ENCODE measurements at places on chromosomes 12 and 14.

GRCh38 chr14:103329401-103330347 lies 4.4 kb upstream of the EIF5 start:
- DNase-seq, result no peak

- DNase-seq, result no peak
Observed at GRCh38 chr12:51840966-51841365, 7.6 kb downstream of the FIGNL2 start.

DNA sequence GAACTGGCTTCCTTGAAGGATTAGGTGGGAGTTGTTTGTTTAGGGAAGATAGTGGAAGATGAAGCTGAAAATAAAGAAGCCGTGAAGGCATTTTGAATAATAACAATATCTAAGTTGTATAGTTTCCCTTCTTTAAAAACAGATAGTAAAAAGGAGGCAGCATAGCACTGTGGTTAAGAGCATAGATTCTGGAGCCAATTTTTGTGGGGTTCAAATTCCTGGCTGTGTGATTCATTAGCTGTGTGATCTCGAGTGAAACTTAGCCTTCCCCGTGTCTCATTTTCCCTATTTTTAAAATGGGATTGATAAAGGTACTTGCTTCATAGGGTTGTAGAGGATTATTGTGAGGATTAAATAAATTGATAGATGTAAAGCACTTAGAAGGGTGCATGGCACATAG lies 104.5 kb downstream of the MYRFL start:
- DNase-seq, result no peak

DNA sequence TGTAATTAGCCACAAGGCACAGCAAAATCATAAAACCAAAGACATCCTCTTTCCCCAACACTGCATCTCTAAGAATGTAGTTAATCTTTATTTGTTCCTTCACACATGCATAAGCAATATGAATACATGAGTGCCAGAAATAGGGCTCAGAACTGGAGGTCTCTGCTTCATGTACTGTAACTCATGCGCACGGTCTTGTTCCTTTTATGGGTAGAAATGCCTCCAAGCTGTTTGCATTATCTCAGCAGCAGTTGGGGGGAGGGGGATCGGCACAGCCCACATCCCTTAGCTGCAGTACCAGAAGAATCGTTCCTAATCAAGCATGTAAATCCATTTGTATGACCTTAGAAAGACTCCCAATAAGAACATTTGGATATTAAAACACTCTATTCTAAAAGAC lies 20.0 kb downstream of the RHOJ start:
- no peak for DNase-seq

- no peak for DNase-seq
Observed at GRCh38 chr12:65196762-65197567, 27.6 kb downstream of the LEMD3 start.

DNA sequence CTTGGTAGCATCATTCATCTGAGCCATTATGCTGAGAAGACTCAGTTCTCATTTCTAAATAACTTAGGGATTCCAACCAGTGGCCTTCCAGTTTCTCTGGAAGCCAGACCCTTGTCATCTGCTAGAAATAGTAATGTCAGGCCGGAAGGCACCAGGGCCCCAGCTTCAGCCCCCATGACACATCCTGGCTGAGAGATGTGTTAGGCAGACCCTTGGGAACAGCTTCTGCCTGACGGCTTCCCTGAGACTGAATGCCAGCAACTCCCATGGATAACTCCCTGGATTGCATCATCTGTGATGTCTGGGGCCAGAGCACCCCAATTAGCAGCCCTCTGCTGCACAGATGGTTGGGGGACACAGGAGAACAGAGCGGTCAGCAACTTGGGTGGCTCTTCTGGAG lies 583.5 kb upstream of the TBX3 start:
- DNase-seq, result no peak

GRCh38 chr14:34211732-34212131 lies 250.3 kb downstream of the SPTSSA start:
- DNase-seq, result no peak

DNA sequence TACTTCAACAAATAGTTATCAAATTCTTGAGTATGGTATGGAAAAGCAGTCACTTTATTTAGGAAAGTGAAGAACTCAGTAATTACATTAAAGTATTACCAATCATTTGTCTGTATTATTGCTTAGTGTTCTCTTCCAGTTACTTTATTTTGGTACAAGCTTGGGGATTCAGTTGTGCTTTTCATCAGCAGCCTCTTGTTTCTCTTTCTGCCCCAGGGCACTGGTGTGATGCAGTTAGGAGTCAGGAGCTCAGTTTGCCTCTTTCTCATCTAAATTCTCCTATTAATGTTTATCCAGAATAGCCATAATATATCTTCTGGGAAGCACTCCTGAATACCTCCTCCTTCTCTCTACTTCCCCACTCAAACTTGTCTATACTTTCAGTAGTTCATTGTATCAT lies 25.7 kb downstream of the PMCH start:
- no peak for DNase-seq

- DNase-seq, result no peak
Observed at GRCh38 chr12:117109943-117110635, 10.9 kb upstream of the TESC start.

DNA sequence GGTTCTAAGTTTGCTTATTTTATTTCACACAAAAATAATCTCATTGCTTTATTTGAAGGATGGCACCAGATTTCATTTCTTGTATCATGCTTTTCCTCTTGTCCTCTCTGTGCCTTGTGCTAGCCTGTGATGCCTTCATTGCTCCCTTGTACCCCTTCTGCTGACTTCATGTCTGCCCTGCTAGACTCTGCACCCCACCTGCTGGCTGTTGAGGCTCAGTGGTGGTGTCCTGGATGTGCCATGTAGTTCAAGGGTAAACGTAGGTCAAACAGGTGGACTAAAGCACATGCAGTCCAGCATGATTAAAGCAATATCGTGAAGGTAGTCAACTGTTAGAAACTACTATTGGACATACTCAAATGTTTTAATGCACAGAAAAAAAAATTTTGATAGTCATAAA lies 21.6 kb downstream of the MRPS35 start:
- DNase-seq, result no peak

- no peak for DNase-seq
Observed at GRCh38 chr12:130571089-130571488, 145.0 kb downstream of the RIMBP2 start.

GRCh38 chr12:77120156-77121085 lies 55.1 kb upstream of the E2F7 start:
- no peak for DNase-seq

GRCh38 chr12:112685321-112685720 lies 106.2 kb upstream of the RPH3A start:
- no peak for DNase-seq

DNA sequence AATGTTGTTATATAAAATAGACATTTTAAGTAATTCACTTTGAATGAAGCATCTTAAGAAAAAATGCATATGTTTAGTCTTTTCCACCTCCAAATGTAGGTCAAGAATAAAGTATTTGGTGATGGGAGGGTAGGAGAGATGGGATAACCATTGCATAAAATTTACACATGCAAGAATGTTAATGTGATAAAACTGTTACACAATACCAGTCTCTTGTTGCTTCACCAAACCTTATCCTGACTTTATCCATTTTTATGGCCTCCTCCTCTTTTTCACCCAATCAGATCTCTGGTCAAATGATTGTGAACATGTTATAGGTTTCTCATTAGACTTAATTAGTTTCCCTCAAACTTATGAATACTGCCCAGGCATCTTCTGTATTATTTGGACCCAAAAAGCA lies 994.5 kb upstream of the FLRT2 start:
- no peak for DNase-seq

- no peak for DNase-seq
Observed at GRCh38 chr12:65300679-65301349, 22.3 kb downstream of the MSRB3 start.

DNA sequence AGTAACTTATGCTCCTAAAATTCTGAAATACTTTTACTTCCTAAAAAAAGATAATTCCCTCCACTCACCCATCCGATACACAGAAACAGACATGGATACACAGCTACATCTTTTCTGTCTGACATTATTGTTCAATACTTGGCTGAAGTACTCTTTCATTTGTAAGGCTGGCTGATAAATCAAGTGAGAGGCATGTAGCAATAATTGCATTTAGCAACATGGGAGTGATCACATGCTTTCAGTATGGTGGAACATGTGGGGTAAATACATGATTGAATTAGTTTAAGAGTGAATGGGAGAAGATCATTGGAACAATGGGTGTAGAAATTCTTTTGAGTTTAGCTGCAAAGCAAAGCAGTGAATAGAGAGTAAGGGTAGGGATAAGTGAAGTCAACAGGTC lies 25.6 kb downstream of the PTPRQ start:
- DNase-seq, result no peak

DNA sequence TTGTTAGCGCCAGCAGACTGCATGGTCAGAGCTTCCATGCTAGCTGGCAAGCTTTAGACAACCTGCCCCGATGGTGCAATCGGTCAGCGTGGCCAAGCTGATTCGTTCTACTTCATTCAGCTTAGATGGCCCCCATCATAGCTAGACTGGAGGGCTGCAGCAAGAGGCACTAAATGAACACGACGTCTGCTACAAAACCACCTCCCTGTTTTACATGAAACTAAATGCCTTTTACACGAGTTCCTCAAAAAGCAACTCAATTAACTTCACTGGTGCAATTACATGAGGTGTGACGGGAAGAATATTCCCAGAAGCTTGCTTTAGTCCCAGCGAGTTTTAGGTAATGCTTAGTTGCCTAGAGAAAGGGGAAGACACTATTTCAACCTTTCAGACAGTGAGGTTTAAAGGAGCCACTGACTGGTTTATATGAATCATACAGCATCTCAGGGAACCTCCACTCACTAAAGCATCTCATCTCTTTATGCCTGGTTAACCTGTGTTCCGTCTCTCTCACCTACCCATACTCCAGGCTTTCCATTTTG lies 8.4 kb downstream of the NIN start:
- DNase-seq, result no peak

GRCh38 chr14:86961106-86961716 lies 1031.8 kb downstream of the GALC start:
- DNase-seq, result no peak

- DNase-seq, result no peak
Observed at GRCh38 chr12:109645194-109645593, 68.4 kb upstream of the FAM222A start.

DNA sequence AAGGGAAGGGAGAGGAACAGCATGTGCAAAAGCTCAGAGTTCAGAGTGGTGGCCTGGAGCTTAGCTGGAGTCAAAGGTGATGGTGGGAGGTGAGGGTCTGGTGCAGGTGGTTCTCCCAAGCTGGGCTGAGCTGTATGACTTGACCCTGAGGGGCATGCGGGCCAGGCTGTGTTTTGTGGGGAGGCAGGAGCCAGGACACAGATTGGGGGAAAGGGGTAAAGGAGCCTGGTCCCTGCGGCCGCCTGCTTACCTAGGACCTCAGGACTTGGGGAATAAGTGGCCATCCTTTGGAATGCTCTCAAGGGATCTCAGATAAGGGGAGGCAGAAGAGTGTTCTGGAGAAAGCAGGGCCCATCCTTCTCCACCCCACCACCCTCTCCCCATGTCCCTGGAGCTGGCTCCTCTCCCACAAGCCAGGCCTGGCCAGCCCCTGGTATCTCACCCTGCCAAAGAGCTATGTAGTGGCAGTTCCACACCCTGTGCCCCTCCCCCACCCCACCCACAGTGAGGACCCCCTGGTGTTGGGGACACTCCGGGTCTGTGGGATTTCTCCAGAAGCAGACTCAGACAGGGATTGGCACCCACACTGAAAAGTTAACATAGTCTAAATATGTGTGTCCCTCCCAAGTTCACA lies 19.9 kb upstream of the CEP170B start:
- DNase-seq, result no peak

DNA sequence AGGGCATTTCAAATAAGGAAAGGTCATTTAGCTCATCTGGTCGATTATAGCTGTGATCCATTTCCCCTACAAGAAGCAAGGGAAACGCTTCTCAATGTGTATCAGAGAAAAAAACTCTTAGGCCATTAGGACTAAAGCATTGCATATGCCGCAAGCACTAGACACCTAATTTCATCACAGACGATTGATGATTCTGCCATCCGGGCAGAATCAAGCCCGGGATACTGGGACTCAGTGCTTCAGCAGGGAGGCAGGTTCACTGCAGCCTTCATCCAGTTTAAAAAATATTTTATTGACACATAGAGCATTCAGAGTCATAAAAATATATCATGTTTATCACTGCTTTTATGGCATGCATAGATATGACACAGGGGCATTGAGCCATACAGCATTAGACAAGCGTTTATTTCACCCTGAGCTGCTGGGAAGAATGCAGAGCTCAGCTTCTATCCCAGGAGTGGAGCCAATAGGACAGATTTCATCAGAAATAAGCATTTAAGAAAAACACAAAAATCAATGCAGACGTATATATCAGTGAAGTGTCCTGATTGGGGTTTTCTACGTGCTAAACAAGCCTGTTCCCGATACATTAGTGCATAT lies 806.9 kb downstream of the GALC start:
- no peak for DNase-seq

- no peak for DNase-seq
Observed at GRCh38 chr12:15575671-15576541, 213.3 kb downstream of the EPS8 start.

DNA sequence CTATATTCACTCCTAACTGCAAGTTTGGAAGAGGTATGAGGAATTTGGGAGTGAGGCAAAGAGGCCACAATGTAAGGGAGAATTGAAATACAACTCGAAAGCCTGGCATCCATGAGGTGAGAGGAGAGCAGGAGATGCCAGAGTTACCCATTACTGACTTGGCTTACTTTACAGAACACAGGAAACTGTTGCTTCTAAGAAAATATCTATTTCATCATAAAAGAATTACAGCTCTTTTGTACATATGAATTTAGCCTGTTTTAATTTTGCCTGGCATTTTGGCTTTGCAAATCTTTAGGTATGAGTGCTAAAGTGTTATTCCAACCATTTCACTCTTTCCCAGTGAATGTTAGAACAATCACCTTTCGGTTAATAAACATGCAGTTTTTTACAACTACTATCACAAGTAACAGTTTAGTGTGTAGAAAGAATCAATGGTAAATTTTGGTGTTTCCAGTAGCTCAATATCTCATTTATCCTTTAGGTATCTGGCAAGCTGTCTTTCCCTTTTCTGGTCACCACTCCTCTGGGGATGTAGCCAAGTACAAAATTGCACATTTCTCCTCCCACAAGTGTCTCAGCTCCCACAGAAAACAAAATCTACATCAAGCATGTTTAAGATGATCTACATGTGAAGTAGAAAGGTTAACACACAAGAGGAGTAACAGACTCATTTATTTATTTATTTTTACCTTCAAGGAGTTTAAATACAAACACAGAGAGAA lies 196.6 kb upstream of the DCN start:
- no peak for DNase-seq

- DNase-seq, result no peak
Observed at GRCh38 chr12:67689385-67689784, 40.8 kb downstream of the DYRK2 start.

GRCh38 chr14:76780058-76780345 lies 18.7 kb downstream of the VASH1 start:
- no peak for DNase-seq

- DNase-seq, result no peak
Observed at GRCh38 chr12:87812030-87812429, 217.2 kb downstream of the C12orf50 start.

DNA sequence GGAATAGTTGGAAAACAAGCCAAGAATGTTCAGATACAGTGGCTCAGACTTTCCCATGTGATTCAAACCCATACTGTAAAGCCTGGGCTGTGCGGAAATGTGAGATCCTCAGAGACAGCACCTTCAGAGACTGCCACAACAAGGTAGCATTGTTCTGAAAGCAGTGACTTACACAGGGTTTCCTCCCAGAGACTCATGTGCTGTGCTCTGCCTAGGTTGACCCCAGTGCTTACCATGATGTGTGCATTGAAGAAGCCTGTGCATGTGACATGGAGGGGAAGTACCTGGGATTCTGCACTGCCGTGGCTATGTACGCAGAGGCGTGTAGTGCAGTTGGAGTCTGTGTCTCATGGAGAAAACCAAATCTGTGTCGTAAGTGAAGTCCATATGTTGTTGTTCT lies 219.4 kb downstream of the LRRK2 start:
- DNase-seq, result no peak
